ENCODE measurements at places on chromosomes 7 and 10.
A peak's percentile ranks its signal among the peaks of the same experiment; 100 is the strongest.

DNA sequence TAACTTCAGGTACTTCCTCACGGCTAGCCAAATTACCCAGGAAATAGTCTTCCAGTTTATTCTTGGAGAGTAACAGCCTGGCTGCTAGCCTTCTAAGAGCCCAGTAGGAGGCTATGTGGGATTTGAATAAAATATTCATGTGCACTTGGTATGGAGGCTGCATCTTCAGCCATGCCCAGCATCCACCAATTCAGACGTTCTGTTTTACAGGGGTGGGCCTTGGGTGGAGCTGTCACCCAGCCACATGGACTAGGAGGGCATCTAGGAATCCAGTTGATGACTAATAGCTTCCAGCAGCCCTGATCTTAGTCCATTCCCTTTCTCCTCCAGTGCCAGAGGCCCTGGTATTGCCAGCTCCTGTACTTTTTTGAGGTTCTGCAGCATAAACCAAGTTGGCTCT is 66.3 kb upstream of the ZRANB1 start:
- DNase-seq = no peak

GRCh38 chr7:144812379-144813283 is 23.2 kb downstream of the TPK1 start:
- peak; percentile 52 for DNase-seq

DNA sequence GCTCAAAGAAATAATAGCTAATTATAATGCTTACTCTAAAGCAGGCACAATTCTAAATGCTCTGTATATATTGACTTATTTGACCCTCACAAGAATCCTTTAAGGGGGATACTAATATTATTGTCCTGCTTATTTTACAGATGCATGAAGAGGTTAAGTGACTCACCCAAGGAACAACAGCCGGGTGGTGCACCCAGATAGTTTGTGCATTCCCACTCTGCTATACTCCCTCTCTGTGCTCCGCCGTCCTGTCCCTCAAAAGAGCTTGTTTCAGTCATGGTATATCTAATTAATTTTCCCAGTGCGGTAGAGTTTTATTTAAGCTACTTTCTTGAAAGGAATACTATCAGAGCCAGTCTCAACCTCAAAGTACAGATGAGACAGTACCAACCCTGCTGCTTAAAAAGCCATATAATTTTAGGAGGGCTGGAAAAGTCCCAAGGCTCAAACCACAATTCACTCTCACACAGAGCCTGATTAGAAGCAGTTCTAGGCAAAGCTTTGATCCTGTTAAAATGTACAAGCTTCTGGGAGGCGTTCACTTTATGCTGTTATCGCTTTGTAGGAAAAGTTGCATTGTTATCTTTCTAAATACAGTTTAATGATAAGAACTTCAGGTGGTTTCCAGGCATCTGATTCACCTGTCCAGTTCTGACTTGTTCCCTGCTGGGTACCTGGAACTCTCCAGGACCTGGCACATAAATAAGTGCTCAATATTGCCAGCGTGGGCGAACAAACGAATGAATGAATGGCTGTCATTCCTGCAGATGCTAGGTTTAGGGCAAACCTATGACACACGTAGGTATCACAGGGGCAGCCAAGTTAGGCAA is 261.5 kb upstream of the KLF14 start:
- no peak for DNase-seq

GRCh38 chr7:114628362-114628761 is 213.7 kb downstream of the FOXP2 start:
- no peak for DNase-seq

GRCh38 chr7:116577320-116577871 is 52.6 kb downstream of the CAV1 start:
- DNase-seq = no peak

- no peak for DNase-seq
These were observed 64.3 kb downstream of the TNRC18 start for GRCh38 chr7:5359344-5359743.

DNA sequence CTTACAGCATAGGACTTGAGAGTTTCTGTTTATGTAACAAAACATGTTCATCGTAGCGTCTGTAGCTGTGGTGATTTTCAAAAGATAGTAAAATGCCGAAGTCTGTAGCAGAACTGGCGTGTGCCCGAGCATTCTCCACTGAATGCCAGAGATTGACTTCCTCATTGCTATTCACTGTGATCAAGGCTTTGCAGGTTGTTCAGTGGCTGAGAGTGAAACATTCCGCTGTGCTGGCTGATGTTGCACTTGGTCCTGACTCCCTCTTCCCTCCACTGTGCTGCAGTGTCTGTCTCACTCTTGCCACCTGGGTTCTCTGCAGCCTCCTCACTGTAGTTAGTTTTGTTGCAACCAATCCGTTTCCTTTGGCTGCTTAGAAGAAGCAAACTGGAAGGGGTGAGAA is 37.6 kb downstream of the FHIP2A start:
- no peak for DNase-seq

DNA sequence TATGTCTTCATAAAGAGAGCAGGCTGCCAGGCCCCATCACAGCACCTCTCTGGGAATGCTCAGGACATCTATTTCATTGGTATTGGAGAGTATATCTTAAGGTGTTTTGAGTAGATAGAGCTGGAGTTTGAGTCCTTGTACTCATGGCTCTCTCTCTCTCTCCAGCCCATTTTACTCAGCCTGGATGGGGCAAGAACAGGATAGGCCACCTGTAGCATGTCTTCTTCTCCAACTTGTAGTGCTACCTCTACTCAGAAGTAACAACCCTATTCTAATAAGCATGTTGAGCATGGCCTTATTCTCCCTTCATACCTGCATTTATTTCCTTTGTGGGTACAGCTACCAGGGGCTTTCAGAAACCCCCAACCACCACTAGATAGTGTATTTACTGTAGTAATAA is 21.9 kb downstream of the PRLHR start:
- no peak for DNase-seq

- no peak for DNase-seq
These were observed 1053.9 kb downstream of the CNTNAP2 start for GRCh38 chr7:147170341-147171012.

- no peak for DNase-seq
These were observed 21.1 kb downstream of the KLLN start for GRCh38 chr10:87842220-87842641.

- no peak for DNase-seq
These were observed 164.2 kb downstream of the NXPH1 start for GRCh38 chr7:8597565-8597964.

DNA sequence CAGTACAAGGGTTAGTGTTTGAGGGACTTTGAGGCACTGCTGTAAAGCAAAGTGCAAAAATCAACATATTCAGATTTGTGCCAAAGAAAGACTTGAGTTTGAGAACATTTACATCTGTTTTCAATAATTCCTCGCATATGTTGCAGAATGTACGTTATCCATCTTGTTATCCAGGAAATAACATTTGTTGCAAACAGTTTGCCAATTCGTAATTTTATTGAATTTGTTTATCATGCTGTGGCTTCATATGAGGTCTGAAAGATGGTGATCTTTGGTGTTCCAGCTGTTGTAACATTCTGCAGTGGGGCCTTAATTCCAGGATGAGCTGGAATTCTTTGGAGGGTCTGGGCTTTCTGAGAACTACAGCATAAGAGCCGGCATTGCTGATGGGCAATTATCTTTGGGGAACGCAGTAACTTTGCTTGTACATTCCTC is 396.2 kb downstream of the LRMDA start:
- no peak for DNase-seq

- DNase-seq = no peak
These were observed 25.1 kb downstream of the CASP7 start for GRCh38 chr10:113704637-113705343.

- DNase-seq = no peak
These were observed 27.4 kb downstream of the STAM start for GRCh38 chr10:17671307-17671706.

- no peak for DNase-seq
These were observed 415.1 kb downstream of the GFRA1 start for GRCh38 chr10:115857856-115858255.

DNA sequence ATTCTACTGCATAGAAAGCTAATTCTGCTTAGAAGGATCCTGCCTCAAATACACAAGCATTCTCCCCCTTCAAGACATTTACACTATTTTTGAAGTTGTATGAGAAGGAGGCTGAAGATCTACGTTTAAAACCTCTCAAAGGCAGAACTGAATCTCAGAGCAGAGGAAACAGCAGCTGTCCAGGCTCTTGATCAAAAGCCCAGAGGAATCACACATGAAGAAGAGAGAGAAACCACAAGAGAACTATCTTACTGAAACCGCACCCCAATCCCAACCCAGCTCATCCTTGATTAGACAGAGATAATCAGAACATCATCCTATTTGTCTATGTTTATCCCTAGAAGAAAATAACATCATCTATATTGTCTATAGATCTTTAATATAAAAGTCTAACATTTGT is 2.2 kb upstream of the DNAJC1 start:
- DNase-seq = no peak

- DNase-seq = no peak
These were observed 39.3 kb upstream of the MKI67 start for GRCh38 chr10:128165536-128165935.

- no peak for DNase-seq
These were observed 777.7 kb downstream of the LRMDA start for GRCh38 chr10:76209135-76209534.

- DNase-seq = no peak
These were observed 3.3 kb downstream of the WIPF3 start for GRCh38 chr7:29809533-29810155.

DNA sequence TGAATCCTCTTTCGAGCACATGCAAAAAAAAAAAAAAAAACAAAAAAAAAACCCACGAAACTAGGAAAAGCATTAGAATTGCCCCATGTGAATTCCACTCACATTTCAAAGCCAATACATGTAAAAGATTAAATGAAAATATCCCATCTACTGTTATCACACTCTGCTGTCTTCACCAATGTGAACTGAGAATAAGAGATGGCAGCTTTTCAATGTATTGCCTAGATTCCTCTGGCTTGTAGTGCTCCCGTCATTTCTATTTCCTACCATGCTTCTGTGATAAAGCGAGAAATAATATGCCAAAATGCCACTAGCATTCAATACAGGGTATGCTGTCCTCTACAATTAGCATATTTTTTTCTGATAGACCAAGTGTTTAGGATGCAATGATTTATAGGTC is 517.0 kb downstream of the NRG3 start:
- DNase-seq = no peak

GRCh38 chr7:50954716-50955115 is 172.0 kb upstream of the GRB10 start:
- no peak for DNase-seq

DNA sequence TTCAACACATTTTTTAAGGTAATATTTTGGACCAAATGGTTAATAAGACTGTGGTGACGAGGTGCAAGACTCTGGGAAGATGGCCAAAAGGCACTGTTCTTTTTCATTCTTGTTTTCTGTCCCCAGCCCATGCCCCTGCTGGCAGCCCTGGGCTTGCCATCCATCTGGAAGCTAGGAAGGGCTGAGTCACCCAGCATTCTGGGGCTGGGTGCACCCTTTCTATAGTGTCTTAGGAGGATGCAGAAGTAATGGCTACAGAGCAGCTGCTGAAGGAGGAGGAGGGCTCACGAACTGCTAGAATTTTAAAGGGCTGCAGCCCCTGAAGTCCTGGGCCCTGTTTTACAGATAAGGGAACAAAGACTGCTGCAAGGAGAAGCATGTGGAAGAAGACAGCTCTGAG is 42.8 kb upstream of the ZNF32 start:
- DNase-seq = no peak

All from naive thymus-derived CD8-positive, alpha-beta T cell (primary cell).